ENCODE measurements at places on chromosomes 1 and 21.

DNA sequence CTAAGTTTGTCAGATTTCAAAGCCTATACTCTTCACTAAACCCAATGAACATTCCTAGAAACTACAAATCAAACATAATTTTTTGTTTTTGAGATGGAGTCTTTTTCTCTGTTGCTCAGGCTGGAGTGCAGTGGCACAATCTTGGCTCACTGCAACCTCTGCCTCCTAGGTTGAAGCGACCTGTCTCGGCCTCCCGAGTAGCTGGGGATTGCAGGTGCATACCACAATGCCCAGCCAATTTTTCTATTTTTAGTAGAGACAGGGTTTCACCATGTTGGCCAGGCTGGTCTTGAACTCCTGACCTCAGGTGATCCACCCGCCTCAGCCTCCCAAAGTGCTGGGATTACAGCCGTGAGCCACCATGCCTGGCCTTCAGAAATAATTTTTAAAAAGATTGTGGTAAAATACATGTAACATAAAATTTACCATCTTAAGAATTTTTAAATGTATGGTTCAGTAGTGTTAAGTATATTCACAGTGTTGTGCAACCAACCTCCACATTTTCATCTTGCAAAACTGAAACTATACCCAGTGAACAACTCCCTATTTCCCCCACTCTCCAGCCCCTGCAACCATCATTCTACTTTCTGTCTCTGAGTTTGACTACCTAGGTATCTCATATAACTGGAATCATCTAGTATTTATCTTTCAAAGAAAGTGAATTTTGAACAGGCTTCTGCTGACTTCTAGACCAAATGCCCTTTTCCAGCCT is 2.7 kb upstream of the CFAP141 start:
- DNase-seq = no peak

DNA sequence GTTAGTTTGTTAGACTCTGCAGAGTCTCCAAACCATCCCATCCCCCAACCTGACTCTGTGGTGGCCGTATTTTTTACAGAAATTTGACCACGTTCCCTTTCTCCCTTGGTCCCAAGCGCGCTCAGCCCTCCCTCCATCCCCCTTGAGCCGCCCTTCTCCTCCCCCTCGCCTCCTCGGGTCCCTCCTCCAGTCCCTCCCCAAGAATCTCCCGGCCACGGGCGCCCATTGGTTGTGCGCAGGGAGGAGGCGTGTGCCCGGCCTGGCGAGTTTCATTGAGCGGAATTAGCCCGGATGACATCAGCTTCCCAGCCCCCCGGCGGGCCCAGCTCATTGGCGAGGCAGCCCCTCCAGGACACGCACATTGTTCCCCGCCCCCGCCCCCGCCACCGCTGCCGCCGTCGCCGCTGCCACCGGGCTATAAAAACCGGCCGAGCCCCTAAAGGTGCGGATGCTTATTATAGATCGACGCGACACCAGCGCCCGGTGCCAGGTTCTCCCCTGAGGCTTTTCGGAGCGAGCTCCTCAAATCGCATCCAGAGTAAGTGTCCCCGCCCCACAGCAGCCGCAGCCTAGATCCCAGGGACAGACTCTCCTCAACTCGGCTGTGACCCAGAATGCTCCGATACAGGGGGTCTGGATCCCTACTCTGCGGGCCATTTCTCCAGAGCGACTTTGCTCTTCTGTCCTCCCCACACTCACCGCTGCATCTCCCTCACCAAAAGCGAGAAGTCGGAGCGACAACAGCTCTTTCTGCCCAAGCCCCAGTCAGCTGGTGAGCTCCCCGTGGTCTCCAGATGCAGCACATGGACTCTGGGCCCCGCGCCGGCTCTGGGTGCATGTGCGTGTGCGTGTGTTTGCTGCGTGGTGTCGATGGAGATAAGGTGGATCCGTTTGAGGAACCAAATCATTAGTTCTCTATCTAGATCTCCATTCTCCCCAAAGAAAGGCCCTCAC is at the start of gene OLIG2:
Gene OLIG2 (plus strand): TSS at position 447 of the 954 bp plus-strand sequence. CDS start 928 bp downstream, outside the sequence.
- no peak for DNase-seq

- DNase-seq = no peak
These were observed 1.5 kb downstream of the GATAD2B start for GRCh38 chr1:153921080-153921802.

GRCh38 chr1:117433943-117434342 is 66.7 kb downstream of the MAN1A2 start:
- no peak for DNase-seq

- no peak for DNase-seq
These were observed 30.3 kb upstream of the POGK start for GRCh38 chr1:166808952-166809351.

- DNase-seq = peak; percentile 19
These were observed 7.6 kb downstream of the EDN2 start for GRCh38 chr1:41476807-41477361.

DNA sequence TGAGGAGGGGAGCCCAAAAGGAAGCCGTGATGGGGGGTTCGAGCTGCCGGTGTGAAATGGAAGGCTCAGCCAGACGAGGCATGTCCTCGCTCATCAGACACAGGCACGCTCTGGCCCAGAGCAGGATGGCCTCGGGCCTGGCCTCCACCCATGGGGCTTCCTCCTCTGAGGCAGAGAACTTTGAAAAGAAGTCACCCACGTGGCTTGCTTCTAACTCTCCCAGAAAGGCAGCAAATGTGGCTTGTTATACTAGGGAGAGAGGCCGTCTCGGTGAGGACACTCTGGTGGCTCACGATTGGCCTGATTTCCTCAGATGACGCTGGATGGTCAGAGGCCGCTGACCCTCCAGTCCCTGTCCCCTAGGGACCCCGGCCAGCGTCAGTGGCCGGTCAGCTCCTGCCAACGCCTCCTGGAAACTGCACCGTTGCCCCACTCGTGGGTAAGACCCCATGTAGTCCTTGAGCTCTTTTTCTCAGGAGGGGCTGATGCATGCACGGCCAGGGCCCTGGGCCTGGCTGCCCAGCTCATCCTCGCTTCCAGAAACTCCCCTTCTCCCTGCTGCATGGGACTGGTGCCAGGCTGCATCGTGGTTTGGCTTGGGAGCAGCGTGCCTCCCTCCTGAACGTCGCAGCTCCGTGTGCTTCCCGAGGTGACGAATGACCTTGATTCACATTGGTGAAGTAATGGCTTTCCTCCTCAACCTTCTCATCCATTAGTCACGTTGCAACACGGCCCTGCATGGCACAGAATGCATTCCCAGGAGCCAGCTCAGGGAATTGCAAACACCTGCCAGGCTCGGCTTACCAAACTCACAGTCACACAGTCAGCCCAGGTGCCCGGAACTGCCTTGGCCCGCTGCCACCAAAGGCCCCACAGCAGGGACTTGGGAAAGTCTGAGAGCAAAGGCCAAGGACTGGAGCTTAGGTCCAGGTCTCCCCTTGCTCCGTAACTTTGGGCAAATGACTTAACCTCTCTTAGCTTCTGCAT is 58.8 kb downstream of the TOMM20 start:
- DNase-seq = no peak

DNA sequence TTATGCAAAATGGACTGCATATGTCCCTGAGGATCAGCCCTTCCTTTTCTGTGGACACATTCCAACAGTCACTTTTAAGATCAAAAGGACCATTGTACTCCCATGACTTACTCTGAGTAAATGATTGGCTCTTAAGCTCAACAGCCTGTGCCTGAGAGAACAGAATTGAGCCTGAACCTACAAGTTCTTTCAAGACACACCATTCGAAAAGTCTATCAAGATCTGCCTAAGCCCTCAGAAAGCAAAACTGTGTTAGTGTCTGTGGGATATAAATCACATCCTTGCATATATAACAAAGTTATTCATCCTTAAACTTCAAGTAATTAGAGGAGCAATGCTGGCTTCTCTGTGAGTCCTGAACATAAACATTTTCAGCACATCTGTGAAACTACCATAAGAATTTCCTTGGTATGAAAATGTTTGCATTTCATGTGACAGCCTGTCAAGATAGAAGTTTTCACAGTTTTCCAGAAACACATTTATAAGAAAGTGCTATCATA is 41.6 kb downstream of the PCNX2 start:
- no peak for DNase-seq

DNA sequence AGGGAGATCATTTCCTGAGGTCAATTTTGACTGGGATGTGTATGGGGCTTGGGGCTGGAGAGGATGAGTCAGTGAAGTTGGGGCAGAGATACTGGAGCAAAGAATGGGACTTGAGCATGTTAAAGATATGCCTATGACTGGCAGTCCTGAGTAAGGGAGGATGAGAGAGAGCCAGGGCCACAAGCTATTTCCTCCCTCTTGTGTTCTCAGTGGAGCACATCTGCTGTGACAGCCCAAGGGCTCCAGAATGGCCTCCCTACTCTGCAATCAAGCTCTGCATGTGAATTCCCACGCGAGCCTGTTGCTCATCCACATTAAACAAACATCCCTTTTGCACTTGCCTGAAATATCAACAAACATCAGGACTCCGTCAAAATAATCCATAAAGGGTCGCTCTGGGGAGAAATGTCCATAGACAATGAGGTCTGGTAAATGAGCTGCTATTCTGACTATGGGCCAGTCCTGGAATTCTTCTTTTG is 9.2 kb downstream of the ADCY10 start:
- peak; percentile 37 for DNase-seq

DNA sequence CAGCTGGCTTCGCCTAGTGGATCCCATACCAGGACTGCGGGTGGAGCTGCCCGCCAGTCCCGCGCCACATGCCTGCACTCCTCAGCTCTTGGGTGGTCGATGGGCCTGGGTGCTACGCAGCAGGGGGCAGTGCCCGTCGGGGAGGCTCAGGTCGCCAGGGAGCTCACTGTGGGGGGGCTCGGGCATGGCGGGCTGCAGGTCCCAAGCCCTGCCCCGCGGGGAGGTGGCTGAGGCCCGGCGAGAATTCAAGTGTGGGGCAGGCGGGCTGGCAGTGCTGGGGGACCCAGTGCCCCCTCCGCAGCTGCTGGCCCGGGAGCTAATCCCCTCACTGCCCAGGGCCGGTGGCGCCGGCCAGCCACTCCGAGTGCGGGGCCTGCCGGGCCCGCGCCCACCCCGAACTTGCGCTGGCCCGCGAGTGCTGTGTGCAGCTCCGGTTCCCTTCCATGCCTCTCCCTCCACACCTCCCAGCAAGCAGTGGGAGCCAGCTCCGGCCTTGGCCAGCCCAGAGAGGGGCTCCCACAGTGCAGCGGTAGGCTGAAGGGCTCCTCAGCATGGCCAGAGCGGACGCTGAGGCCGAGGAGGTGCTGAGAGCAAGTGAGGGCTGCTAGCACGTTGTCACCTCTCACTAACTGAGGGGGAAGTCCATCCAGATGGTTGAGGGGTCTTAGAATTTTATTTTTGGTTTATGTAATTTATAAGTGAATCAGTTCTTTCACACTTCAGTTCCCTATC is 85.2 kb upstream of the HMCN1 start:
- no peak for DNase-seq

GRCh38 chr1:230609208-230609607 is 33.1 kb upstream of the COG2 start:
- no peak for DNase-seq

- peak; percentile 55 for DNase-seq
These were observed 179.2 kb downstream of the ATG4C start for GRCh38 chr1:62962901-62963776.

DNA sequence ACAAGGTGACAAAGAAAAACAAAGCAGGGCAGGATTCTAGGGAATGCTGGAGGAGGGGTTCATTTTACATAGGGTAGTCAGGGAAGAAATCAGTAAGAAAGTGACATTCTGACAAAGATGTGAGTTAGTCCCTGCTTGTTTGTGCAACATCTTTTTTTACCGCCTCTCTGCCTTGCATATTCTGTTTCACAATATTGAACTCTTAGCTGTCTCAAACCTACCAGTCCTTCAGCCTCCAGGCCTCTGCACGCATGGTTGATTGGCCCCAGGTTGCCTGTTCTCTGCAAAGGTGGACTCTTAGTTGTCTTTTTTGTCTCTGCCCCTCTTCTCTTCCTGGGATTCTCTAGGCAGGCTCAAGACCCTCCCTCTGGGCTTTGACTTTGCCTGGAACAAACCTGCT is 152.2 kb upstream of the RUNX1 start:
- DNase-seq = no peak

DNA sequence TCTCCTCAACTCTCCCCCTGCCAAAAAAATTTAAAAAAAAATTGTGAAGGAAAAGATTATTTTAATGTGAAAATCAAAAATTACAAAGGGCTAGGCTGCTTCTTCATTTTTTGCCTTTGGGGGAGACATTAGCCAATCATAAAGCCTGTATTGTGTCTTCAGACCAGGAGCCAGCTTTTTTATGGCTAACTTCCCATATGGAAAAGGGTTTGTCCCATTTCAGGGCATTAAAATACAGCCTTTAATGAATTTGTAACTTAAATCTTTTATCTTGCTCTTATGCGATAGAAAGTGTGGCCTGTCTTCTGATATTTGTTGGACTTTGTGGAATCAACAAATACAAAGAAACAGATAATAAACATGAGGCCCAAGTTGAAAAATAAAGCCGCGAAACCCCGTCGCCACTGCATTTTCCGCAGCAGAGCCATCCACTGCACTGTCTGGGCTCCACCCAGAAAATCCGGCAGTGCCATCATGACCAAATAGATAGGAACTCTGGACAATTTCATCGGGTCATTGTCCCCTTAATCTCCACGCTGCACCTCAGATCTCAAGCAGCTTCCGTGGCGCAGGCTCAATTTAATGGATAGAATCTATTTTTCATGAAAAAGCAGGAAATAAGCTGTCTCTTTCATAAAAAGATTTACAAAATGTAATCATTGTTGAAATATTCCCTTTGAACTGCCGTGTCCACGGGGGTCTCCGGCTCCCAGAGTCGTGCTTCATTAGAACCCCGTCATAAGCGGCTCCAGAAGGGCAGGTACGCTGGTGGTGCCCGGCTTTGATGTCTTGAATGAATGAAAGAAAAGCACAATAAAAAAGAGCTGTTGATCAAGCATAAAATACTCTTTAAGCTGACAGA is 277.6 kb downstream of the TM2D1 start:
- DNase-seq = no peak

DNA sequence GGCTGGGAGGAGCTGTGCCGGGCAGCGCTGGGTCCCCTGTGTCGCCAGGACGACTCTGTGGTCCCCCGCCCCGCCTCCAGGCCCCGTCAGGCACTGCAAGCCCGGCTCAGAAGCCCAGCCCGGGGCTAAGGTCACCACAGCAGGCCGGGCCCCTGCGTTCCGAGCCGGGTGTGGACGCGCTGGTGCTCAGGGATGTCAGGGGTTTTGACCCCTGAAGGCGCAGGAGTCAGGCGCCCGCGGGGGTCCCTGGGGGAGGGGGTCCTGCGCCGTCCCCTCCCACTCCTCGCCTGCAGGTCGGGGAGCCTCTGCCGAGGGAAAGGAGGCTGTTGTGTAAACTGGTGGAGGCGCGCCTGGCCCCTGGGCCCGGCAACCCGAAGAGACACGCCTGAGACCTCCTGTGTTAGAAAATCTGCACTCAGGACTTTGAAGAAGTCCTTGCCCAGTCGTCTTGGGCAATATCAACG is 23.7 kb upstream of the TMEM54 start:
- DNase-seq = no peak

GRCh38 chr1:27940870-27941560 is 6.2 kb downstream of the SMPDL3B start:
- DNase-seq = no peak

- DNase-seq = no peak
These were observed 109.1 kb upstream of the ERRFI1 start for GRCh38 chr1:8135250-8135649.

- no peak for DNase-seq
These were observed 27.5 kb upstream of the PLPPR4 start for GRCh38 chr1:99236756-99237155.

Measured in lung microvascular endothelial cell (primary cell).